ENCODE measurements at places on chromosomes 4 and X. TPM values are rescaled to one million over a fixed set of nuclear protein-coding genes. Genes with fewer than 3 reads are reported as not detected.

HOPX gene
- 3.0 TPM for total RNA-seq

L1CAM gene
- 53.3 TPM for total RNA-seq

NHSL2 gene
- total RNA-seq = 15.9 TPM

SPANXN3 gene
- total RNA-seq = not detected

COL4A6 gene
- total RNA-seq = 209 TPM

FATE1 gene
- not detected for total RNA-seq

P2RY4 gene
- total RNA-seq = 0.27 TPM

CXCL11 gene
- total RNA-seq = not detected

SPOCK3 gene
- 1.3 TPM for total RNA-seq

PSMD10 gene
- 53.4 TPM for total RNA-seq

WDR1 gene
- total RNA-seq = 364 TPM

UGT8 gene
- 0.73 TPM for total RNA-seq

TEX13B gene
- total RNA-seq = not detected

DCAF8L2 gene
- not detected for total RNA-seq

HTT-AS gene
- not detected for total RNA-seq

PCYT1B gene
- 1.6 TPM for total RNA-seq

ABCG2 gene
- 1.1 TPM for total RNA-seq

GPR143 gene
- total RNA-seq = not detected

RGN gene
- total RNA-seq = 10.2 TPM

KCTD8 gene
- 0.89 TPM for total RNA-seq

CT55 gene
- not detected for total RNA-seq

CYSLTR1 gene
- 13.7 TPM for total RNA-seq
